ENCODE measurements at places on chromosomes 12 and 14.

DNA sequence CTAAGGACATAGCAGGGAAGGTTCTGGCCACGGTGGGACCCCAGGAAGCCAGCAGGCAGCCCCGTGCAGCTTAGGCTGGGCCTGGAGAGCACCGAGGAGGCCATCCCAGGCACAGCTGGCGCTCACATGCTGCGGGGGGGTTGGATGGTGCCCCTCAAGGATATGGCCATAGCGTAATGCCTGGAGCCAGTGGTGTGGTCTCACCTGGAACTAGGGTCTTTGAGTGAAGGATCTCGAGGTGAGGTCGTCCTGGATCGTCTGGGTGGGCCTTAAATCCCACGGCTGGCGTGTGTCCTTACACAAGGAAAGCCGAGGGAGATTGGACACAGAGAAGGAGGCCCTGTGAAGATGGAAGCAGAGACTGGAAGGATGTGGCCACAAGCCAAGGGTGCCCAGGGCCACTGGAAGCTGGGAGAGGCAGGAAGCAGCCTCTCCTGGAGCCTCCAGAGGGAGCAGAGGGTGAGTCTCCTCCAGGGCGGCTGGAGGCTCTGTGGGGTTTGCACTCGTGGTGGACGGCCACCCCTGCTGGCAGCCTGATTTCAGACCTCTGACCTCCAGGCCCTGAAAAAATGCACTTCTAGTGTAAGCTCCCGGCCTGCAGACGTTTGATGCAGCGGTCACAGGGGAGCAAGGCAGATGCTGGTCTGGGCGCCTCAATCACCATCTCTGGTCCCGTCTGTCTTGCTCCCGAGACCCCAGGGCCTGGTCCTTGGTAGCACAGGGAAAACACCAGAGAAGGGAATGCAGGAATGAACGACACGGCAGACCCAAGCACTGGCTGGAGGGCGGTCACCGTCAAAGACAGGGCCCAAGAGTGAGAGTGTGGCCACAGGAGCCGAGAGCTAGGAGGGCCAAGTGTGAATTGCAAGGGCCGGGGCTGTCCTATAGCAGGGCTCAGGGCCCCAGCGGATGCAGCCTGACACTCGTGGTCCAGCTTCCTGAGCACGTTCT, 218.6 kb downstream of the KIF26A start:
- DNase-seq, result peak; percentile 11

DNA sequence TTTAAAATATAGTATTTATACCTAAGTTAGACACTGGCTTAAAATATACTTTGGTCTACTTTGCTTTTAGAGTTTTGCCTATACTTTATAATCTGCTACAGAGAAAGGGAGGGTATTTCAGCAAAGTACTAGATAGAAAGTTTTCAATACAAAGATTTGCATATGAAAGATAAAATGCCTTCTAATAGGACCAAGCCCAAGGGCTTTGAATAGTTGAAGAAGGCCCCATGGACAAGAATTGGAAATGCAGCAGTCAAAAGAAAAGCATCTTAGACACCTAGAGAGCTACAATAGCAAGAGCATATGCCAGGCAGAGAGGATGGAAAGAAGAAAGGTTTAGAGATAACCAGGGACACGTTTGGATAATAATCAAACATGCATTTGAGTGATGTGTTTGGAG, 83.1 kb upstream of the DNM1L start:
- DNase-seq, result no peak

GRCh38 chr12:666766-667308, 3.6 kb upstream of the NINJ2 start:
- no peak for DNase-seq

- DNase-seq, result no peak
These were observed 157.4 kb downstream of the DACT1 start for GRCh38 chr14:58794993-58795762.

DNA sequence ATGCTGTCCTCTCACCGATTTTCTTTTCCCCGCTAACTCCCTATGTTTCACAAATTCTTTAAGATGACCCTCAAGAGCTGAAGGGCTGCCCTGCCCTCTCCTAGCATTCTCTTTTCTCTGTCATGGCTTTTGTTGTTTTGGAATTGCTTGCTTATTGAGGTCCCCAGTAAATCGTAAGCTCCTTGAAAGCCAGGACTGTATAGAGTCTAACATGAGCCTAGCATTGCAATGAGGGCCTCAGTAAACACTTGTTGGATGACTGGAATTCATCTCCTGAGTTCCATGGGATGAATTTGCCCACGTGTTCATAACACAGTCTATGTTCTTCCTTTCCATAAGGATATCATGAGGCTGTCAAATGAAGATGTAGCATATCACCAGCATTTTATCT, 92.2 kb downstream of the APAF1 start:
- no peak for DNase-seq

GRCh38 chr12:107845226-107845979, 70.9 kb downstream of the ASCL4 start:
- no peak for DNase-seq

- DNase-seq, result no peak
These were observed 303 bp downstream of the PUS7L start for GRCh38 chr12:43758247-43758727.

DNA sequence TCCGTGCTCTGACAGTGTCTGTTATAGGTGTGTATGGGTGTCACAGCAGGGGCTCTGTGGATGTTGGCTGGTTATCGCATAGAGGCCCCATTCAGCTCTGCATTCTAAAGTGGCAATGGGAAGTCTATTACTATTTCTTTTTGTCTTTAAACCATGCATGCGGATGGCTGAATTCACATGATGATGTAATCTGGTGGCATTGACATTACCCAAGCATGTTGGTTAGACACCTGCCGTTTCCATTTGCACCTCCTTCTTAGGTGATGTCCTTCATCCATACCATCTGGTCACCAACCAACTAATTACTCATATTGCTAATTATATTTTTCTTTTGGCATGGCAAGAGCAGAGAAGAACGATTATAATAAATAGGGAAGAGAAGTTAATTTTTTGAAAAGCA, 270.8 kb upstream of the RGS6 start:
- DNase-seq, result no peak

DNA sequence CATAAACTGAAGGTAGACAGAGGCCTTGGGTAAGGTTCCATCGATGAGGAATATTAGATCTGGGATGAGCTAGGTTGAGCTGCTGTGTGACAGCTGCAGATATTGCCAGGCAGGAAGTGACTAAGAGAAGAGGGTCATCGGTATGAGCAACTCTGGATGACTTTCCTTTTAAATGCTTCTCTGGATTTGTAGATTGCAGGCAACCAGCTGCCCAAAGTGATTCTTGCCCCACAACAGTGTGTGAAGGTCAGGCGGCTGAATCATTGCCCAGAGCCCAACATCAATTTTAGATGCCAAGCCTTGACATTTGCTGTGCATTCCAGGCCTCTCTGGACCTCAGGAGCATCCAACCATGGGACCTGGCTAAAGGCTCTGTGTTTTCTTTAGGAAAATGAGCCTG, 255.9 kb downstream of the DPF3 start:
- DNase-seq, result no peak

GRCh38 chr14:31950764-31951637, 126.1 kb upstream of the ARHGAP5 start:
- peak; percentile 74 for DNase-seq

- DNase-seq, result no peak
These were observed 7.8 kb downstream of the PELI2 start for GRCh38 chr14:56125772-56126636.

DNA sequence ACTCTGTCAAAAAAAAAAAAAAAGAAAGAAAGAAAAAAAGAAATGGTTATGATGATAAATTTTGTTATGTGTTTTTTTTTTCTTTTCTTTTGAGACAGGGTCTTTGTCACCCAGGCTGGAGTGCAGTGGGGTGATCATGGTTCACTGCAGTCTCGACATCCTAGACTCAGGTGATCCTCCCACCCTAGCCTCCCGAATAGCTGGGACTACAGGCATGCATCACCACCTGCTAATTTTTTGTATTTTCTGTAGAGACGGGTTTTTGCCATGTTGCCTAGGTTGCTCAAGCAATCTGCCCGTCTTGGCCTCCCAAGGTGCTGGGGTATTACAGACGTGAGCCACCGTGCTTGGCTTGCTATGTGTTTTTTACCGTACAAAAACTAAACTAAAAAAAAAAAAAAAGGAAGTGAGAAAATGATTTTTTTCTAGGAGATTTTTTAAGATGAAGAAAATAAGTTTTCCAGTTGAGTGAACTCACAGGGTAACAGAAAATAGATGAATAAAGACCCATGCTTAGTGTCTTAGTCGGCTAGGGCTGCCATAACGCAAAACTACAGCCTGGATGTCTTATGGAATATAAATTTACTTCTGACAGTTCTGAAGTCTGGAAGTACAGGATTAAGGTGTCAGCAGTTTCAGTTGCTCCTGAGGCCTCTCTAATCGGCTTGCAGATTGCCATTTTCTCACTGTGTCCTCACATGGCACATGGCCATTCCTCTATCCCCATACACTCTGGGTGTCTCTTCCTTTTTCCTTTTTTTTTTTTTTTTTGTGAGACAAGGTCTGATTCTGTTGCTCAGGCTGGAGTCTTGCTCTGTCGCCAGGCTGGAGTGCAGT, 13.2 kb upstream of the APOF start:
- DNase-seq, result no peak

GRCh38 chr12:126189856-126190255, 1124.6 kb downstream of the AACS start:
- DNase-seq, result no peak

- DNase-seq, result no peak
These were observed 5.1 kb upstream of the SERPINA6 start for GRCh38 chr14:94328196-94328595.

GRCh38 chr12:7108796-7109571, at the start of gene C1RL:
C1RL (minus strand) TSS chr12:7109214; CDS start chr12:7109180, 34 bp downstream.
- peak; percentile 71 for DNase-seq

DNA sequence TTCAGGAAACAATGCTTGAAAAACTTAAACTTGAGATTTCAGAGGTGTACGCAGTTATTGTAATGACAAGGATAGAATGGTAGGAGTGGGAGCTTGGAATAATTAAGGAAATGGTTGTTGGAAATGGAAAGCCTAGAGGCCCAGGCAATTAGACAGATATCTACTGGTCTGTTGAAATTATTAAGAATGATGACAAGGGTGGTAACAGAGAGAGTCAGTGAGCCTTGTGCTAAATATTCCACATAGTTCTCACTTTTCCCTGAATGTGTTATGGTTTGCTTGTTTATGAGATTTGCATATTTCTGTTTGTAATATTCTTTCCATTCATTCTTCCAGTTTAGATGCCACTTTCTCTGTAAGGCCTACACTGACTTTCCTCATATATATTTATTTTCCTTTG, 66.0 kb upstream of the ATP2B1 start:
- DNase-seq, result no peak

- no peak for DNase-seq
These were observed at the start of gene JAG2 for GRCh38 chr14:105168496-105168978. JAG2 (minus strand) TSS chr14:105168776; CDS start chr14:105168420, 356 bp downstream.

- DNase-seq, result no peak
These were observed 22.5 kb downstream of the PLEKHH1 start for GRCh38 chr14:67555518-67556090.

DNA sequence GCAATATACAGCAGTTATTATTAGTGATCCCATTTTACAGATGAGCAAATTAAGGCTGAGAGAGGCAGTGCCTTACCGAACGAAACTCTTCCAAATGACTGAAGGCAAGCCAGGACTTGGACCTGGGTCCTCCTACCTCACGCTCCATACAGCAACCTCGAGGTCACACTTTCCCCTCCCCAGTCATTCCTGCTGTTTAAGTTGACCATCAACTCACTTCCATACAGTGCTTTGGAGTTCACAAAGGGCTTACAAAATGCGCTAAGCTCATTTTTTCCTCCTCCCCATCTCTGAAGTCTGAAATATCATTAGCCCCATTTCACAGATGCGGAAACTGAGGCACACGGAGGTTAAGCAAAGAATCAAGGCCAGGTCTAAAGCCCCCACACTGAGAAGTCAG, 4.3 kb downstream of the HNF1A start:
- DNase-seq, result no peak

DNA sequence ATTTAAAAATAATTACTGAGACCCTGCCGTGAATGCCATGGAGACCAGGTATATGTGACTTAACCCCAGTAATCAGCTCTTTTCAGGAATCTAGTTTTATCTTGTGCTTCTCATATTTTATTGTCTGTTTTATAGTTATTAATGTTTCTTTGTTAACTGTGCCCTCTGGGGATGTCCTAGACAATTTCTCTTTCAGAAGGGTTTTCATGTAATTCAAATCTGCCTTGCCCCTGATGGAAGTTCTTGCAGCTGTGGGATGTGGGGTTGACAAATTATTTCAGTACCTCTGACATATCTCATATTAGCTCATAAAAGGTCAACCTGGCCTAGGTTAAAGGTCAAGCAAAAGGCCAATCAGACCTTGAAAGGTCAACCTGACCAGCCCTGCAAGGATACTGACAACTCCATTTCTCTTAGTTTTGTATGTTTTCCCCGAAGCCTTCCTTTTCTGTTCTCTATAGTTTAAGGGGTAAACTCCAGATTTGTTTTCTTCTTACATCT, 182.3 kb downstream of the SLC41A2 start:
- no peak for DNase-seq

GRCh38 chr12:116783525-116784237, 45.6 kb downstream of the RNFT2 start:
- DNase-seq, result no peak

DNA sequence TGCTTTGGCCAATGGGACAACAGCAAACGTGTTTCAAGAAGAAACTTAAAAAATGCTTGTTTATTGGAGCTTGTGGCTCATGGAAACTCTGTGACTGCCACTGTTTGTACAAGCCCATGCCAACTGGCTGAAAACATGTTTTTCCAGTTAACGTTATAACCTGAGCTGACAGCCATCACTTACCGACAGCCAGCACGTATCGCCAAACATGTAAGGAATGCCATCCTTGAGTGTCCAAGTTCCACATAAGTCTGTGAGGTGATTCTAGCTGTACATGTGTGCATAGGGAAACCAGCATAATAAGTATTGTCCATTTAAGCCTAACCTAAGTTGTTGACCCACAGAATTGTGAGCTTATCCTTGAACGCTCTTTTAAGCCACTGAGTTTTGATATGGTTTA, 596.9 kb downstream of the TRHDE start:
- no peak for DNase-seq

DNA sequence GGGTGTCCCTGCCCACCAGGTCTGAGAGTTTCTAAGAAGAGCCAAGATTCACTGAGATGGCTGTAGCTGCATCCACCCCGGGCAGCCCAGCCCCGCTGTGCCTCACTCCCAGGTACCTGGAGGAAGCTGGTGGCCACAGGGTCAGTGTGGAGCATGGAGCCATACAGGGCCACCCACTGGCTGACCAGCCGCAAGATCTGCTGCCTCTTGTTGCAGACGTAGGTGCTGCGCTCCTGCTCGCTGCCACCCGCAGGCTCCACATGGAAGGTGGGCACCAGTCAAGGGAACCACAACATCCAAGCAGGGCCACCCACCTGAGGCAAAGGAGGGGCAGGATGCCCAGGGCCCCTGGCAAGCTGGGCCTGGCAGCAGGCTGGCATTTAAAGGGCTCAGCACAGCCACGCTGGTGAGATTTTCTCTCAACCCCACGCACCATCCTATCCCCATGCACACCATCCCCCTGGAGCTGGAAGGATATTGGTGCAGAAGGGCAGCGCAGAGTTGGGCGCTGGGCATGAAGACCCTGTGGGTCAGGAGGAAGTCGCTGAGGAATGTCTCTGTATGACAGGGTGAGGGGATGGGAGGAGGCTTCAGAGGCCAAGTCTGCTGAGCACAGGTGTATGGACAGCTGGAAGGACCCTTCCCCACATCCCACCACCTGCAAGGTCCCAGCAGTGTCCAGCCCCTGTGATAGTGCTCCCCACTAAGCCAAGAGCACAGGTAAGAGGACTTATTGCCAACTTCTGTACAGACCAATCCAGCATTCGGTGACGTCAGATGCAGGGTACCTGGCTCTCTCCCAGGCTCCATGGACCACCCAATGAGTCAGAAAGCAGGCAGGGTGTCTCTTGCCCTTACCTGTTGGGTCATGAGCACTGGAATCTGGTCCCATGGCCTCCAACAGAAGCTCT, 10.8 kb downstream of the RAPGEF3 start:
- DNase-seq, result no peak

- DNase-seq, result no peak
These were observed 49.4 kb downstream of the LRRC9 start for GRCh38 chr14:59969319-59969718.
